ENCODE measurements at places on chromosomes 11 and 22. TPM values are rescaled to one million over a fixed set of nuclear protein-coding genes. Genes with fewer than 3 reads are reported as not detected.

Gene ARHGEF17
- 6.8 TPM for total RNA-seq

Gene SEC14L6
- total RNA-seq, result 0.08 TPM

Gene PRAME
- 1.2 TPM for total RNA-seq

Gene C11orf65
- total RNA-seq, result 0.70 TPM

Gene LRRN4CL
- not detected for total RNA-seq

Gene TSPAN18
- 4.2 TPM for total RNA-seq

Gene SLC22A9
- 16.4 TPM for total RNA-seq

Gene MARK2
- total RNA-seq, result 13.0 TPM

Gene OR51S1
- not detected for total RNA-seq

Gene PTGDR2
- 0.18 TPM for total RNA-seq

Gene APLNR
- 2.4 TPM for total RNA-seq

Gene RHOD
- 23.2 TPM for total RNA-seq

Gene MMP12
- total RNA-seq, result not detected

Gene VSIG2
- 1.3 TPM for total RNA-seq

Gene MYRF
- 15.9 TPM for total RNA-seq

Gene SULT4A1
- total RNA-seq, result not detected

Gene NCAM1
- total RNA-seq, result 2.8 TPM

Gene OR2AG2
- total RNA-seq, result not detected

Gene CSNK2A3
- total RNA-seq, result 0.58 TPM

Measured in left lobe of liver (tissue), 2 donors.